M059J (cell line): ENCODE measurements at places on chromosomes 12 and 14. TPM values are rescaled to one million over a fixed set of nuclear protein-coding genes. Genes with fewer than 3 reads are reported as not detected.

Gene EMP1
- total RNA-seq, result 28.9 and 107 TPM in 2 replicates

Gene NEUROD4
- not detected in 2 replicates for total RNA-seq

Gene FBRSL1
- 1.6 and 3.2 TPM in 2 replicates for total RNA-seq

Gene ASCL1
- total RNA-seq, result not detected in 2 replicates

Gene CELA1
- not detected in 2 replicates for total RNA-seq

Gene CLEC1B
- not detected in 2 replicates for total RNA-seq

Gene ZNF664
- total RNA-seq, result 40.7 and 58.7 TPM in 2 replicates

Gene SCAF11
- 65.2 and 69.8 TPM in 2 replicates for total RNA-seq

Gene TPH2
- total RNA-seq, result not detected in 2 replicates

Gene C1RL
- 14.3 and 22.1 TPM in 2 replicates for total RNA-seq

DNA sequence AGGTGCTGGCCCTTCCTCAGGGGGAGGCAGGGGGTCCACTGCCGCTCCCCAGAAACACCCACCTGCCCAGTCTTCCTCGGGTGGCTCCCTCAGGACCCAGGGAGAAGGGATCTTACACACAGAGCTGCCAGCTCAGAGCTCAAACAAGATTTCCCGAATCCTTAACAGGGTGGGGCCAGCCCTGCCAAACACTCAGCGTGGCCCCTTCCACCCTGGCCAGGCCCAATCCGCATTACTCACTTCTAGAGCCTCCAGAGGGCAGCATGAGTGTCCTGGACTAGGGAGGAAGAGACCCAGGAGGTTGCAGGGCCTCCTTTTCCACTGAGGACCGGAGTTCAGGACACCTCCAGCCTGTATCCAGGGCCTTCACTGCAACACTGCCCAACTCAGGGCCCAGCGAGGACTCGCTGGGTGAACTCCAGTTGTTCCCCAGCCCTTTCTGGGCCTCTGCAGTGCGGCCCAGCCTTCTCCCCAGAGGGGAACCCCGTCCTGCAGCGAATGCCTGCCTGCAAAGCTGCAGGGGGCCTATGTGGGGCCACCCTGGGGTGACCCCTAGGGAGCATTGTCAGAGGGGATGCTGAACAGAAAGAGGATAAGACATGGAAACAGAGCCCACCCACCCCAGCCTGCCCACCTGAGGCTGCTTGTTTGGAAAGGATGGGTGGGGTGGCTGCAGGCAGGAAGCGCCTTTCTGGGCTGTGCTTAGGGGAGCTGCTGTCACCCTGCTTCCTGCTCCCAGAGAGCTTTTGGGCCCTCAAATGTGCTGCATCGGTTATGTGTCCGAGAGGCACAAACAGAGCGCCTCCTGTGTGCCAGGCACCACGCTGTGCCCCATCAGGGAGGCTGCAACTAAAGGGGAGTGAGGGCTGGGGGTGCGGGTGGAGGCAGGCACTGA lies 43.8 kb downstream of the CCNK start:
- DNase-seq, result peak; percentile 69

DNA sequence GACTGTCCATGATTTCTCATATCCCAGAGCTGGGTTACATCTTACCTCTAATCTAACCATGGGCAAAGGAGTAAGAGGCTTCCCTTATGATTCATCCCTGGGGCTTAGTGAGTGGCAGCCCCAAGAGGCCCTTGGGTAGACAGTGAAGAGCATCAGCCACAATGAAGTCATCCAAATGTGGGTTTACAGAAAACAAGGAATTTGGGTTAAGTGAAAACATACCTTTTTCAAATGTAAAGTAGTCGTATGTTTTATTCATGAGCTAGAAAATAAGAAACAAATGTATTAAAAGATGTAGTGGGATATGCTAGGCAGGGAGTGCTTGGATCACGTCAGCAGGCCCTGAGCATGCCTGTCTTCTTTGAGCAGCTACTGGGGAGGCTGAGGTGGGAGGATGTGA lies 54.0 kb upstream of the ELK3 start:
- peak; percentile 87 for DNase-seq

GRCh38 chr14:76375947-76376404 lies at the start of gene ESRRB:
Gene ESRRB, plus strand, starts transcription at chr14:76376137. Its CDS starts 265 bp downstream, at chr14:76376402.
- DNase-seq, result peak; percentile 4

- peak; percentile 93 for DNase-seq
Observed at GRCh38 chr12:67681105-67681778, 32.7 kb downstream of the DYRK2 start.

DNA sequence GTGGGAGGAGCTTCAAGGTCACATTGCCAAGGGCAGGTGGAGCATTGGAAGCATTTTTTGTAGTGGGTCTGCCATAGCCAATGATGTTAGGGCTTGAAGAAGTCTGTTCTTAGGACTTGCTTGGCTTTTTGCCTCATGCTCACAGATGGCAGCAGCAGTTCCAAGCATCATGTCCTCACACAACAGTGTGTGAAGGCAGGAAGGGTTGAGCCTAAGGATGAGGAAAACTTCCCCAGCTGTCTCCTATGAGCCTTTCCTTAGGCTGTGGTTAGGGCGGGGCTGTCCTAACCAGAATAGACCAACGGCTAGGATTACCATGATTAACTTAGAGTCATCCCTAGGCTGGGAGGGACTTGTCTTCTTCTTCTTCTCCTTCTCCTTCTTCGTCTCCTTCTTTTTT lies 76.2 kb upstream of the KCNA1 start:
- DNase-seq, result no peak

DNA sequence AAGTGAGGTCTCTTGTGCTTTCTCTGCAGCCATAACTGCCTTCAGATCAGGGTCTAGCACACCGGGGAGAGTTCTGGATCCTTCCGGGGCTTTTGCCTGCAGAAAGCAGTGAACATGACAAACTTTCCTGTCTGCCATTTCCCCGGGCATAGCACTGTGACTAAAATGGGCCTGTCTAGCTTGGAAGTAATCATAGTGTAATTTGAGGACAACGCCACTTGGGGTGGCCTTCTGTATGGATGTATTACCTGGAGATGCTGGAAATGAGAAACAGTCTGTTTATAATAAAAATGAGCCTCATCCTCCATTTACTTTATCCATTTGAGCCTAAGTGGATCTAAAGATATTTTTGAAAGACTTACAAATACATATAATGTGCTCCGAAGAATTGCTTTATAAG lies 453.7 kb downstream of the VRK1 start:
- no peak for DNase-seq

- DNase-seq, result peak; percentile 97
Observed at GRCh38 chr12:104792570-104792969, 165.5 kb downstream of the SLC41A2 start.

DNA sequence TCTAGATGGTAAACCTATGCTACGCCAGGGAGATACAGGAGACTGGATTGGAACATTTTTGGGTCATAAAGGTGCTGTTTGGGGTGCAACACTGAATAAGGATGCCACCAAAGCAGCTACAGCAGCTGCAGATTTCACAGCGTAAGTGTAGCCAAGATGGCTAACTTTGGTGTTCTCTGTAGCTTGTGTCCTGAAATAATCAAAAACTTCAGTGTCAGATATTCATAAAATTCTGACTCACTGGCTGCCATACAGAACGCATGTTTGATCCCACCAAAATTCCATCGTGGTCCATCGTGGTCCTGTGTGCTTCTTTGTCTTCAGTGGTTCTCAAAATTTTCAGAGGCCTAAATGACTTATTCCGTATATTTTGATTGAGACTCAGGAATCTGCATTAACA lies 1.3 kb downstream of the STRAP start:
- no peak for DNase-seq

- no peak for DNase-seq
Observed at GRCh38 chr12:7096979-7097378, 4.7 kb upstream of the C1R start.

- no peak for DNase-seq
Observed at GRCh38 chr12:45034861-45035265, 16.0 kb downstream of the DBX2 start.

DNA sequence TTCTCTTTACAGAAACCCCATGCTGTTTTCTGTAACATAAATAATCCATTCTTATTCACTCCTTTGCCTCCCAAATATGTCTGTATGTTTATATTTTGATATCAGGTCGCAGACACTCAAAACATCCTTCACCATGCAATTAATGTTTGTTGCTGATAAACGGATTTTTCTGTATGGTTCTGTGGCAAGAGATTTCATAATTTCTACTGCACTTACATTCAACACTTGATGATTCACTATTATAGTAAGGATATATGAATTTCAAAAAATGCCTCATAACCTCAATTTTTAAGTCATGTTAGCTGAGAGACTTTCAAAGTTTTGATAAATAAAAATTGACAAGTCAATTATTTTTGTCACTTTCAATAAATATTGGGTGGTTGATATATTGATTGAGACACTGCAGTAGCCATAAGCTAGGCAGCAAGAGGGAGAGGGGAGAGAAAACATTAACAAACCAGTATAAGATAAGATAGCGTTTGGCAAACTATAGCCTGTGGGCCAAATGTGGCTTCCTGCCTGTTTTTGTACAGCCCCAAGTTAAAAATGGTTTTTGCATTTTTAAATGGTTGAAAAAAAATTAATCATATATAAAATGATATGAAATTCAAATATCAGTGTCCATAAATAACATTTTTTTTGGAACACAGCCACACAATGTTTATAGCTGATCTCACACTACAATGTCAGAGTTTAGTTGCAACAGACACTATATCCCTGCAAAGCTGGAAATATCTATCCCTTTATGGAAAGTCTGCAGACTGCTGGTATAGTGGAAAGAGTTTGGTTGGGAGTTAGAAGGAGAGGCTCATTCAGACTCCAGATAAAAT lies 18.3 kb downstream of the ALDH6A1 start:
- no peak for DNase-seq

GRCh38 chr14:55384536-55384935 lies 27.1 kb downstream of the ATG14 start:
- DNase-seq, result no peak

DNA sequence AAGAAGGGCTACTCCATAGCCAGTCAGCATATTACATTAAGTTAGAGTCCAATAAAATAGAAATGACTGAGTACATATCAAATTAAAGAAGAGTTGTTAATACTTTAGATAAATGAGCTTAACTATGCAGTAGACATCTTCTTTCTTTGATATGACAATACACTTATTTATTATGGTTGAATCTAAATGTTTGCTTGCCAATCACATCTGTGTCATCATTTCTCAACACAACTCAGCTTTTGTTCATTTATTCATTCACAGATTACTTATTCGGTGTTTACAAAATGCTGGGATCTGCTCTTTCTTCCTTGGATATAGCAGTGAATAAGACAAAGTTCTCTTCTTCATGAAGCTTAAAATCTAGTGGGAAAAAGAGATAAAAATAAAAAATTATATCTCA lies 614.6 kb upstream of the ATP2B1 start:
- no peak for DNase-seq

DNA sequence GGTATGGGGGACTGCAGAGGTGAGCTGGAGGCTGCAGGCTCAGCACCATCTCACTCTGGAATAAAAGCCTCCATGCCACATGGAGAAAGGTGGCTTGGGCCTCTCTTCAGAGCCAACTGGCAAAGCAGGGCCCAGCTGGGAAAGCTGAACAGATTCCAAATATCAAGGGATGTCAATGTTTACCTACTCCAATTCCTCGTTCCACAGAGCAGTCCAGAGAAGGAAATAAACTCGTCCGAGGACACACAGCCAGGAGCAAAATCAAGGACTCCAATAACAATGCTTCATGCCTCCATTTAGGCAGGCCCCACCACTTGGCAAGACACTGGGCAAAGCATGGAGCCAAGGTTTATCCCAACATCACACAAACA lies 36.3 kb upstream of the PNMA1 start:
- DNase-seq, result no peak

GRCh38 chr14:30162066-30162465 lies 234.4 kb upstream of the PRKD1 start:
- DNase-seq, result no peak

- DNase-seq, result no peak
Observed at GRCh38 chr12:49984476-49985359, 12.0 kb downstream of the AQP6 start.

- DNase-seq, result no peak
Observed at GRCh38 chr14:104212206-104213095, 74.1 kb downstream of the KIF26A start.

- no peak for DNase-seq
Observed at GRCh38 chr12:80291108-80291754, 152.8 kb upstream of the PTPRQ start.

- no peak for DNase-seq
Observed at GRCh38 chr14:46651526-46652144, at the start of gene RPL10L. Gene RPL10L, minus strand, starts transcription at chr14:46651781. Its CDS starts 45 bp downstream, at chr14:46651736.

- no peak for DNase-seq
Observed at GRCh38 chr12:57046947-57047890, 2.7 kb downstream of the MYO1A start.

GRCh38 chr14:57632649-57633048 lies 139.0 kb upstream of the CCDC198 start:
- no peak for DNase-seq

DNA sequence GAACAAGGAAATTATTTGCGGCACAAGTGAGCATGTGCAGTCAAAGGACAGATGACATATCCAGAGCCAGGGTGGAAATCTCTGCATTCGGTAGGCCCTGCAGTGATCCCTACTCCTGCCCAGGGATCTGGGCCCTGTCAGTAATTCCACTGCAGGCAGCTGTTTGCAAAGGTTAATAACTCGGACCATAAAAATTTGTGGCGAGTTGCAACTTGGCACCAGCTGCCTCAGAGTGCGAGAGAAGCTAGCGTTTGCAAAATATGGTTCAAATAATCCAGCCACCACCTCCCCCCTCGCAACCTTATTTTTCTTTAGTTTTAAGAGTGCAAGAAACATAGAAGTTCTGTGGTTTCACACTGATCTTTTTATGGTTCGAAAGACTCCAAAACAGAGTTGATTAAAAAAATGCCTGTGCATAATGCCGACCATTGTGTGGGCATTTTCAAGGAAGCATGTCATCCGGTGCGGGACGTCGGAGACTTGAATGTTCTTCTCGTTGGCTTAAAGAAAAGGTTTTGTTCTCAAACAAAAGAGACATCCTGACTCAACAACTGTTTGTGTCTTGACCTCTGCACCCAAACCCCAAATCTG lies 224.5 kb downstream of the BCL11B start:
- no peak for DNase-seq
